Right ventricle myocardium superior (tissue), 1 donor: ENCODE measurements at places on chromosomes 2 and 18. TPM values are rescaled to one million over a fixed set of nuclear protein-coding genes. Genes with fewer than 3 reads are reported as not detected.

FAM124B gene
- total RNA-seq = 1.00 TPM

HOXD4 gene
- total RNA-seq = not detected

INHA gene
- total RNA-seq = 2.6 TPM

VWC2L gene
- total RNA-seq = not detected

CPLX4 gene
- not detected for total RNA-seq

CHRNG gene
- not detected for total RNA-seq

RTN4 gene
- 56.3 TPM for total RNA-seq

LIMS2 gene
- 237 TPM for total RNA-seq

NRBP1 gene
- 50.8 TPM for total RNA-seq

ASB1 gene
- total RNA-seq = 69.8 TPM

SP5 gene
- 0.46 TPM for total RNA-seq

SIX2 gene
- 0.65 TPM for total RNA-seq

ARHGEF33 gene
- 0.32 TPM for total RNA-seq
